CD4-positive, alpha-beta T cell treated with Interleukin-2 at 100 ng/mL for 4 hours (primary cell): ENCODE measurements at places on chromosomes 3 and 15.

GRCh38 chr15:44715797-44716334, 4.5 kb downstream of the B2M start:
- no peak for DNase-seq

- DNase-seq: no peak
Observed at GRCh38 chr3:34216711-34217335, 418.4 kb downstream of the PDCD6IP start.

GRCh38 chr3:124383051-124383450, 347.2 kb upstream of the UMPS start:
- DNase-seq: no peak

- no peak for DNase-seq
Observed at GRCh38 chr3:127706785-127707351, 34.1 kb downstream of the ABTB1 start.

DNA sequence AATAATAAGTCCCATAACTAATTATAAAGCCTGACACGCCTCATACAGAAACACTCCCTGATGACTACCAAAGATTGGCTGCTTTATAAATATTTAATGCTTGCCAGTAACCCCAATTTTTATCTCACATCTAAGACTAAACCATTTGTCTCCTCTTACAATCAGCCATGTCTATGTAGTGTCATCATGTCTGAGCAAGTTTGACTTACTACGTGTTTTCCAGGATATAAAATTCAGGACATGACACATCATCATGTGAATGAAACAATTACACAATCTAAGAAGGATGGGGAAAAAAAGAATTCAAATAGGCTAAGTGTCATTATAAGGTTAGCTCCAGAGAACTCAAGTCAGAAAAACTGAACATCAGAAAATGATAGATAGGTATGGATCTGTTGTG, 208.7 kb downstream of the MECOM start:
- DNase-seq: no peak

DNA sequence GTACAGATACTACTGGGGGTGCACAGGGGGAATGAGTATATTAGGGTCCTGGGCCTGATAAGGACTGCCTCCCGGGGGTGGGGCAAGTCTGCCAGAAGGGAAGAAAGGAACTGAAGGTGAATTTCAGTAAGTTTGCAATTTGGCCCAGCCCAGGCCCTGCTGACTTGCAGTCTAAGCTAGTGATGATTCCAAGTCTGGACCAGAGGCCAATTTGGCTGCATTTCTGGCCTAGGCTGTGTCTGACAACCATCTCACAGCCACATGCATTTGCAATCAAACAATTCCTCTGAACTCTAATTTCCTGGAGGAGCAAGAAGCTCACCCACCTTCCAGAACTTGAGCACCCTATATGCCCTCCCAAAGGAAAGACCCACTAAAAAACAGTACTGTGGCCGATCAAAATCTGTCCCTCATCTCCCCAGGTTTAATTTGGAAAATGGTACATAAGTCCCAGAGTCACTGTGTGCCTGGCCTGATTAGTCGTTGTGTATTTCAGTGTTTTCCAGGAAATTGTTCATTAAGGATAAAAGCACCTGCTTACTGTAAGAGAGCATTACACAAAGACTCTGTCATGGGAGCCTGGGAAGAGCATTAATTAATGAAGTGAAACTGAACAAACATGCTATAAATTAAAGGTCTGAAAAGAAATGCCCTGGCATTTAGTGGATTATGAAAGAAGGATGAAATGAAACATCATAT, 114.5 kb downstream of the MEGF11 start:
- no peak for DNase-seq

DNA sequence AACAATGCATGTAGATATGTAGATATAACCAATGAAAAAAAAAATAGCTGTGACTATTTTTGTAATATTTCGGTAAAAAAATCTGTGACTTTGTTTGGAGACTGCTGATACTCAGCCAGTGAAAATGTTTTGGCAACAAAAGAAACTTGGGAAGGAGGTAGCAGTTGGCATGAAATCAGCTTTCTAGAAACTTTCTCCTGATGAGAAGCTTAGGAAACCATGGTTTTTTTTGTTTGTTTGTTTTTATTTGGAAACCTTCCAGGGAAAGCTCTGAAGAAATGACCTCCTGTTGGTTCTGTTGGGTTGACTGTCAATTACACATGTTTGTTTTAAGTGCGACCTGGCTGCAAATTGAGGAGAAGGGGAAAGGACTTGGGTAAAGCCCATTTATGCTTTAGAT, 445.9 kb downstream of the UNC13C start:
- DNase-seq: no peak

- no peak for DNase-seq
Observed at GRCh38 chr3:175735866-175736265, 876.7 kb downstream of the NAALADL2 start.

DNA sequence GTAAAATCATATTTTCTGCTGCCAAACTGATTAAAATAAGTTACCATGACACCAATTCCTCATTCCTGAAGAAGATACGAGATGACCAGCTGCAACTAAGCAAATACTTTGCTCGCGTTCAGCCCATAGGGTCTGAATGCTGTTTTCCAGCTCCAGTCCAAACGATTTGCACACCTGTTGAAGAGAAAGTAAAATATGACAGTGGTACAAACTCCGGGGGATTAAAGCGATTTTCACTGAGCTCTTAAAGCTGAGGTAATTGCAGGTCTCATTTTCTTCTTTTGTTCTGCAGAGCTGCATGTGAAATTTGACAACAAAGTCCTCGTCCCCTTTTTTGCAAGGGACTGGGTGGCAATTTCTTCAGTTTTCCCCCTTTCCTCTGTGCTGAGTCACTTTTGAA, 118.4 kb downstream of the NR2F2 start:
- DNase-seq: no peak

- DNase-seq: no peak
Observed at GRCh38 chr3:33083958-33084357, 13.0 kb downstream of the GLB1 start.

DNA sequence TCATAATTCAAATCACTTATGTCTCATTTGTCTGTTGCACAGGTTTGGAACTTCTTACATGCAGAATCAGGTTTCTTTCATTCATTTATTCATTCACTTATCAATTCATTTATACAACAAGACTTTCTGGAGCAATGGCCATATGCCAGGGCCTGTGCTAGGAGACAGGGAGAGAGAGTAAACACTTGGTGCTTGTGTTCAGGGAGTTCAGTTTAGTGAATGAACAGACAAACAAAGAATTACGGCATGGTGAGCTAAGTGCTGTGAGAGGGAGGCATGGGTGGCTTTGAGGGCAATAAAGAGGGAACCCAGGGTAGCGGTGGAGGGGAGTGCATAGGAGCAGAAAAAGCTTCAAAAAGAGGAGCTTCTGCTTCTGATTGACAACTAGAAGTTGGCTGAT, 8.5 kb upstream of the IREB2 start:
- DNase-seq: no peak

DNA sequence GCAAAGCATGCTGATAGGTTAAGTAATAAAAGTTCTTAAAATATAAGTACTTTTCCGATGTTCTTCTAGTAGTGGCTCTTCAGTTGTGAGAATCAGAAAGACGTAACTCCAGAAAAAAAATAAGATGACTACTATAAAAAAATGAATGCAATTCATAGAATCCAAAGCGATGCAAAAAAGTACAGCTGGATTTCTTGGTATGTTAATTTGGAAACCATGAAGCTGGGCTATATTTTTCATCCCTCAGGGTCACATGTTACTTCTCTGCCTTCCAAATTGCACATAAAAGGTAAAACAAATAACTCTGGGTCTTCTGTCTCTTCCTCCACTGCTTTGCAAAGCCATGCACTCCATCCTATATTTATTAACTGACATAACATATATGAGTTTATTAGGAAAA, 843.9 kb upstream of the DPPA4 start:
- no peak for DNase-seq

- DNase-seq: no peak
Observed at GRCh38 chr3:130963444-130963843, 63.2 kb downstream of the ASTE1 start.

- no peak for DNase-seq
Observed at GRCh38 chr3:2206536-2206935, 107.9 kb downstream of the CNTN4 start.

- DNase-seq: no peak
Observed at GRCh38 chr3:72973031-72973723, 23.4 kb upstream of the PPP4R2 start.

- DNase-seq: no peak
Observed at GRCh38 chr15:42736178-42736792, 643 bp downstream of the CDAN1 start.

GRCh38 chr3:166917437-166917836, 462.7 kb downstream of the ZBBX start:
- no peak for DNase-seq

- no peak for DNase-seq
Observed at GRCh38 chr3:161630794-161631193, 134.2 kb downstream of the OTOL1 start.

GRCh38 chr3:29540544-29540943, 259.7 kb downstream of the RBMS3 start:
- DNase-seq: no peak

GRCh38 chr15:61057376-61057775, 171.7 kb downstream of the RORA start:
- DNase-seq: no peak

- no peak for DNase-seq
Observed at GRCh38 chr3:81643721-81644120, 117.7 kb downstream of the GBE1 start.

GRCh38 chr15:33757516-33758232, 210.6 kb upstream of the CHRM5 start:
- no peak for DNase-seq

- DNase-seq: no peak
Observed at GRCh38 chr3:35849963-35850362, 210.6 kb downstream of the ARPP21 start.

GRCh38 chr15:31461911-31462480, 135.4 kb downstream of the KLF13 start:
- no peak for DNase-seq

DNA sequence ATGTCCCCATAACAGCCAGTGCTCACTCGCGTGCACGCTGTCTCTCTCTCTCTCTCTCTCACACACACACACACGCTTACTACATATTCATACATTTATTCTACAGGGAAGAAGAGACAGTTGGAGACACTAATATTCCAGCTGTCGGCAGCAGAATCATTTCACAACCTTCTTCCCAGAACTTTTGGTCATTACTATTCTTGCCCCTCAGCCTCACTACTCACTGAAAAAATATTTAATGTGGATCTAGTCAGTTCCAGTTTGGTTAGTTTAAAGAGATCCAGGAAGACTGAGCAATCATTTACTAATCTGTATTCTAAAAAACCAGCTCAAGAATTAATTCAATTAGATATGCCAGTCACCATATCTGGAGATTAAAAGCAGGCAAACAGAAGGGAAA, 394.9 kb downstream of the PTPRG start:
- no peak for DNase-seq

- no peak for DNase-seq
Observed at GRCh38 chr3:194337965-194338753, 13.0 kb downstream of the CPN2 start.

DNA sequence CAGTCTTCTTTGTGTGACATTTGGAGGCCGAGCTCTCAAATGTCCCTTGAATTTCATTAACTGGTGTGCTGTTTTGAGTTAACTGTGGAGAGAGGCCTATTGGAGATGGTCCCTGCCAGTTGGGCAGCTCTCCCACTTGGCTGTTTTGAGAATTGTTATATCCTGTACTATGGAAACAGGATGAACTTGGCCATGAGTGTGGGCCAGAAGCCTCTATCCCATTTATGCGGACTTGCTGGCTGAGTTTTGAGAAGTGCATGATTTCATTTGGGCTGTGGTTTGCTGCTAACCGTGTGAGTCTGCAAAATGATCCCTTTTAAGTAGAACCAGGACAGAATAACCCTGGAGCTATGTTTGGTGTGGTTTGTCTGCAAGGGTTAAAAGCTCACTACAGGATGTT, 366.0 kb downstream of the PTPRG start:
- no peak for DNase-seq

- no peak for DNase-seq
Observed at GRCh38 chr3:131701153-131701770, 198.5 kb upstream of the MRPL3 start.

DNA sequence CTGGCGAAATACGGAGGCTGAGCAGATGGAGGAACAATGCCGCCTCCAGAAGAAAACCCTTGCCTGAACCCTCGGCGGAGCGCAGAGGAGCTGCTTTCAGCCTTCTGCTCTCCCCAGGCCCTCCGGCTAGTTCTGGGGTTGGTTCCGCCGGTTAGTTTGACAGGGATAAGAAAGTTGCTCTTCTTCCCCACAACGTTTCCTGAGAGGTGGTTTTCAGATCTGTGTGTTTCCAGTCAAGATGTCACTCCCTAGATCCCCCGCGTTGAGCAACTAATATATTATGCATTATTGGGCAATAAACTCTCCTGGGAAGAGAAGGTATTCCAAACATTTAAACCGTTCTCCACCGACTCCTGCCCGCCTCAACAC, 551 bp downstream of the NLGN1 start:
- no peak for DNase-seq

- no peak for DNase-seq
Observed at GRCh38 chr15:99764522-99764921, 31.3 kb upstream of the LYSMD4 start.

GRCh38 chr3:37154668-37155314, 19.6 kb downstream of the LRRFIP2 start:
- DNase-seq: no peak

- DNase-seq: no peak
Observed at GRCh38 chr15:44207643-44208042, 12.6 kb upstream of the FRMD5 start.

- DNase-seq: no peak
Observed at GRCh38 chr3:47042231-47042791, 62.8 kb downstream of the NBEAL2 start.

DNA sequence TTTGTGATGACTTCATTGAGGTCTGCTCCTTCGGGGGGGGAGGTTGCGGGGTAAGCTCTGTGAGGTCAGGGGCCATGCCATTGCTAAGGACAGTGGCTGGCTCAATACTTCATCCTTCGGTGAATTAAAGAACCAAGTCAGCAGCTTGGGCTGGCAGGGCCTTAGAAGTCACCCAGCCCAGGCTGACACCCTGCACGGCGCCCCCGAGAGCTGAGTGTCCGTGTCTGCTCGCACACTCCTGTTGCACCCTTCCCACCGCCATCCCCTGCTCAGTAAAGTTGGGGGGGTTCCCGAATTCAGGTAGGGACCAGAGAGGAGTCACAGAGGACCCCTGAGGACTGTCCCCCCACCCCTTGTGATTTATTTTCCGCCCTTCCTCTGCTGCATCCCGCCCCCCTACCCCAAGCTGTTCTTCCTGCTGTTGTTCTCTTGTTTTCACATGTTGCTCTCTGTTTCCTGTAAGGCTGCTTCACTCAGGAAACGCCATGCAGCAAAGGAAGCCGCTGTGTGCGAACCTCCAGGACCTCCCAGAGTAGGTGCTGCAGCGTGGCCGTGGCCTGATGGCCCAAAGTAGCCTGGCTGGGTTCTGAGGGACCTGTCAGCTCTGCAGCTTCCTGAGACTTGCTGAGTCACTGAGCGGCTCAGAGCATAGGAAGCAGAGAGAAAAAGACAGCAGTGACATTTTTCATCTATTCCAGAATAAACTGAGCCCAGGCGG, 14.4 kb downstream of the EFCC1 start:
- DNase-seq: peak; percentile 49

- no peak for DNase-seq
Observed at GRCh38 chr3:148173851-148174250, 523.9 kb upstream of the AGTR1 start.

- DNase-seq: no peak
Observed at GRCh38 chr15:72491768-72492167, 17.6 kb downstream of the ARIH1 start.
